ENCODE measurements at places on chromosomes 7 and 10. TPM values are rescaled to one million over a fixed set of nuclear protein-coding genes. Genes with fewer than 3 reads are reported as not detected.

Gene ARHGEF5
- 39.5 TPM for total RNA-seq

- no peak overlapping the region for H3K4me3 ChIP-seq
- H3K4me1 ChIP-seq, result peaks cover 9% of the 10 kb centered on the region
- H3K27me3 ChIP-seq, result no peaks in the 10 kb centered on the region
- H3K36me3 ChIP-seq, result no peaks in the 10 kb centered on the region
Measured at GRCh38 chr7:105800849-105801534, 75.4 kb downstream of the ATXN7L1 start.

Gene AQP1
- 826 TPM for total RNA-seq

DNA sequence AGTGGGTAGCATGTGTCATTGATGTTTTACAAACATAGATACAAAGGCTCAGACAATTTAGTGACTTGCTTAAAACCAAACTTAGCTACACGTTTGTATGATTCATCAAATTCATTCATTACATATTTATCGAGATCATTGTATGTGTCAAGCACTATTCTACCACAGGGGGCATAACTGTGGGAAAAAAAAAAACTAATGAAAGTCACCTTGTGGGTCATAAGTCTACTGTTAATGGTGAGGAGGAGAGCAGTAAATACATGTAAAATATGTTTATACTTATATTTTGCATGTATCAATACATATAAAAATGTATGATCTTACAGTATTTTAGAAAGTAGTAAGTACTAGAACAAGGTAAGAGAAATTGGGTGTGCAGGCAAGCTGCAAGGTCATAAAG, 933.8 kb downstream of the IPMK start:
- no peak for DNase-seq
- no peaks in the 10 kb centered on the region for H3K4me1 ChIP-seq
- H3K36me3 ChIP-seq, result no peaks in the 10 kb centered on the region
- H3K27ac ChIP-seq, result no peak overlapping the region

Gene LRIT1
- not detected for total RNA-seq

Gene OIT3
- total RNA-seq, result 0.18 TPM

- H3K4me3 ChIP-seq, result no peak overlapping the region
- H3K27me3 ChIP-seq, result no peaks in the 10 kb centered on the region
- H3K4me1 ChIP-seq, result no peaks in the 10 kb centered on the region
- no peak for DNase-seq
- no peaks in the 10 kb centered on the region for H3K36me3 ChIP-seq
- H3K27ac ChIP-seq, result no peak overlapping the region
Measured at GRCh38 chr7:82455295-82455694, 11.7 kb upstream of the CACNA2D1 start.

GRCh38 chr10:49144058-49144720, 10.4 kb upstream of the FAM170B start:
- no peak overlapping the region for H3K27ac ChIP-seq
- H3K4me3 ChIP-seq, result no peak overlapping the region
- no peak for DNase-seq
- H3K36me3 ChIP-seq, result no peaks in the 10 kb centered on the region
- H3K4me1 ChIP-seq, result peaks cover 11% of the 10 kb centered on the region
- H3K27me3 ChIP-seq, result no peaks in the 10 kb centered on the region

Gene IFIT3
- 117 TPM for total RNA-seq

Gene TMEM140
- total RNA-seq, result 39.3 TPM

GRCh38 chr7:20653636-20654035, 38.2 kb downstream of the ABCB5 start:
- H3K36me3 ChIP-seq, result no peaks in the 10 kb centered on the region
- no peak overlapping the region for H3K4me3 ChIP-seq
- H3K27me3 ChIP-seq, result no peaks in the 10 kb centered on the region
- no peak for DNase-seq
- no peak overlapping the region for H3K27ac ChIP-seq

Gene SLC13A4
- 0.27 TPM for total RNA-seq

GRCh38 chr10:14751014-14751896, 23.4 kb downstream of the FAM107B start:
- H3K4me3 ChIP-seq, result no peak overlapping the region
- peaks cover 34% of the 10 kb centered on the region for H3K4me1 ChIP-seq
- H3K27me3 ChIP-seq, result no peaks in the 10 kb centered on the region
- peak overlapping the region; percentile 70 for H3K27ac ChIP-seq
- no peaks in the 10 kb centered on the region for H3K36me3 ChIP-seq

DNA sequence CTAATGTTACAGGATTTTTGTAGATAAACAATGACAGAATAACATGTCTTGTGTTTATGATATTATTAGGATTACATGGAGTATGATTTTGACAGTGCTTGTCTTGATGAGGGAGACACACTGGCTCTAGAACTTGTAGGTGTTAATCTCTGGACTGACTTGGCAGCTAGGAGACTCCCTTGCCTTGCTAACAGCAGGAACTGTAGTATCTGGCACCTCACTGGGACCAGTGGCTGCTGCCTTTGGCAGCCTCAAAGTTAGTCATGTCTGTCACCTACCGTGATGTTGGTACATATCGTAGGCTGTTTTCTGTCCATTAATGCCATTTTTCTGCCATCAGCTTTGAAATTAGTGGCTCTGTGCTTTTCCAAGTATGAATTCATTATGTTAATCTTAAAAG, 261.5 kb downstream of the CDK14 start:
- H3K27ac ChIP-seq, result no peak overlapping the region
- H3K4me1 ChIP-seq, result no peaks in the 10 kb centered on the region
- no peaks in the 10 kb centered on the region for H3K27me3 ChIP-seq
- H3K4me3 ChIP-seq, result no peak overlapping the region
- no peaks in the 10 kb centered on the region for H3K36me3 ChIP-seq

GRCh38 chr7:124033095-124033806, 384 bp upstream of the TMEM229A start:
- H3K27me3 ChIP-seq, result peaks cover 37% of the 10 kb centered on the region
- no peaks in the 10 kb centered on the region for H3K36me3 ChIP-seq
- peaks cover 14% of the 10 kb centered on the region for H3K4me1 ChIP-seq
- DNase-seq, result peak; percentile 41

GRCh38 chr10:30701451-30702173, 72.1 kb upstream of the LYZL2 start:
- no peaks in the 10 kb centered on the region for H3K36me3 ChIP-seq
- H3K27ac ChIP-seq, result peak overlapping the region; percentile 53
- H3K27me3 ChIP-seq, result no peaks in the 10 kb centered on the region
- H3K4me3 ChIP-seq, result peak overlapping the region; percentile 6
- DNase-seq, result no peak

Gene SLC26A5
- total RNA-seq, result 1.8 TPM

Gene FAM221A
- 10.3 TPM for total RNA-seq

DNA sequence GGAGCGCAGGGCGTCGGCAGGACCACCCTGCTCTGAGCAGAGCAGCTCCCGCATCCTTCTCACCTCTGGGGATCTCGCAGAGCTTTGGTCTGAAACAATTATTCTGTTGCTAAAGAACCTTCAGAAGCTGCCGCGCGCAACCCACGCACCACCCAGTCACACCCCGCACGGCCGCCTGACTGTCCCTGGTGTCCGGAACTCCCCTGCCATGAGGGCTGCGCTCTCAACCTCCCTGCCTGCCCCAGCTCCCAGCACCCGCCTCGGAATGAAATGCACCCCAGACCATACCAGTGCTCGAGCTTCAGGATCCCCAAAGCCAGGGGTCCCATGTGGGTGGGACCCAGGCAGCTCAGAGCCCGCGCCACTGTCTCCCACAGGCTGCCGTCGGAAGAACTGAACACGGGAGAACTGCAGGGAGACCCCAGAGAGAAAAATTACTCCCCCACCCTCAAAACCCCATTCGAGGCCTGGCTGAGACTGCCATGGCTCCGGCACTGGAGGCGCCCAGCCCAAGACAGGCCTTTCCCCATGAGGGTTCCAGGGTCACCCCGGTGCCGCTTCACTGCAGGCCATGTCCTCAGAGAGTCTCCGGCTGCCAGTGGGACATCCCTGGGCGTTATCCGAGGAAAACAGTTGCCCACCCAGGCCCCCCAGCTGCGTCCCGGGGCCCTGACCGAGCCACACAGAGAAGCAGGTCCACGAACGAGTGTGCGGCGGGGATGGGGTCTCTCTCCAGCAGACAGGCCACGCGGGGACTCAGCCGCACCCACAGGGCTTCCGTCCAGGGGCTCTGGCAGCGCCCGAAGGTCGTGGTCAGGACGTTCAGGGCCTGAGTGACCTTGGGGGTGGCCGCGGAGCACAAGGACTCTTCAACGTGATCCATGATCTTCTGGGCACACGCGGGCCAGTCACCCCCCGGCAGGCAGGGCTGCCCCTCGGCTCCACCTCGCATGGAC, 12.1 kb downstream of the BRAT1 start:
- DNase-seq, result peak; percentile 43
- peaks cover 95% of the 10 kb centered on the region for H3K36me3 ChIP-seq
- H3K4me1 ChIP-seq, result no peaks in the 10 kb centered on the region

DNA sequence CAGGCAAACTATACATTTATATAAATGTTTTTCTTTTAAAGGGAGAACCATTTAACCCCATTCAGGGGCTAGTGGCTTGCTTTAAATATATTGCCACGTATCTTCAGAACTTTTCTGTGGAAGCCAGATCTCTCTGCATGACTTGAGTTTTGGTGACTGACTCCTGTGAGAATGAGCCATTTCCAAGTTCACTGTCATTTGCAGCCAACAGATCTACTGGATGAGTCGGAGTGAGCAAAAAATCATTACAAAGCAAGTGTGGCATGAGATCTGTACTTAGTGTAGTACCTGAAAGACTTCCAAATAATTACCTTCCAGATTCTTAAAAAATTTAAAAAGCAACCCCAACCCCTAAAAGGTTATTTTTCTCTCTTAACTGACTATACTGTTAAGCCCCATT, 45.6 kb downstream of the PDSS1 start:
- no peak for DNase-seq
- no peaks in the 10 kb centered on the region for H3K4me1 ChIP-seq
- no peaks in the 10 kb centered on the region for H3K27me3 ChIP-seq

DNA sequence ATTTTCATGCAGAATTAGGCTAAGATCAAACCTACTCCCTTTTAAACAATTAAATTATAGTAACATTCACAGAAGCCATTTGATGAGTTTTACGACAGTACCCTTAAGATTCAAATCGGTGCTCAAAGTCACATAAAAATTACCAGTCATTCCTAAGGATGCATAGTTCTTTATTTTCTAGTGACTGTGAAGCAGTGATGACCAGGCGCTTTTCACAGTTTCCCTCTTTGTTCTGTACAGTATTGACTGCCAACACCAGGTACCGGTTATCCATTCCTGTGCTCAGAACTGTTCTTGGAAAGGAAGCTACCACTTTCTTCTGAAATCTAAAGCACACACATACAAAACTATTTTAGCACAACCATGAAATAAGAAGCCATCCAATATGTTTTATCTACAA, 1.9 kb downstream of the DNA2 start:
- H3K4me3 ChIP-seq, result no peak overlapping the region
- H3K36me3 ChIP-seq, result peaks cover 5% of the 10 kb centered on the region
- no peak overlapping the region for H3K27ac ChIP-seq
- H3K4me1 ChIP-seq, result peaks cover 7% of the 10 kb centered on the region
- DNase-seq, result no peak

Gene INTS15
- 33.2 TPM for total RNA-seq

Gene NME8
- not detected for total RNA-seq

Gene LIPN
- 1.6 TPM for total RNA-seq

DNA sequence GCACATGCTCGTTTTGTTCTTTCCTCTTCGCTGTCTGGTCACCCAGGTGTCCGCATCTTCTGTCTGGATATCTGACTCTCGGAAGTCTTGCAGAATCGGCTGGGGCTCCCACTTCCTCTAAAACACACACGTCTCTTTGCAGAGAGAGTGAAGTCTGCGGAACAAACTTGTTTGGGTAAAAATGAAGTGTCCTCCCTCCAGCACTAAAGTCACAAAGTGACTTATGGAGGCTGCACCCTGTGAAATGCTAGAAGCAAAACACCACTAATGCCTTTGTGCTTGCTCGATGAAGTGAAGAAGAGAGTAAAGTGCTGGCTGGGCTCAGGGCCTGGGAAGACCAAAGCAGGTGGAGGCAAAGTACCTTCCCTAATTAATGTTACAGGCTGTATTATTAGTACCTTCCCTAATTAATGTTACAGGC, 71.4 kb downstream of the FGFR2 start:
- no peaks in the 10 kb centered on the region for H3K36me3 ChIP-seq
- no peak overlapping the region for H3K4me3 ChIP-seq
- no peak for DNase-seq
- peaks cover 6% of the 10 kb centered on the region for H3K4me1 ChIP-seq

GRCh38 chr7:26633557-26633956, 230.8 kb downstream of the SKAP2 start:
- no peak for DNase-seq
- no peaks in the 10 kb centered on the region for H3K36me3 ChIP-seq
- no peaks in the 10 kb centered on the region for H3K4me1 ChIP-seq
- H3K27ac ChIP-seq, result no peak overlapping the region

Gene EXOC4
- total RNA-seq, result 80.2 TPM

Gene ADCYAP1R1
- 2.9 TPM for total RNA-seq

- peak overlapping the region; percentile 62 for H3K4me3 ChIP-seq
- DNase-seq, result no peak
- H3K27me3 ChIP-seq, result peaks cover 11% of the 10 kb centered on the region
- H3K4me1 ChIP-seq, result peaks cover 7% of the 10 kb centered on the region
- no peaks in the 10 kb centered on the region for H3K36me3 ChIP-seq
Measured at GRCh38 chr7:90210981-90211380, 559 bp upstream of the STEAP2 start.

DNA sequence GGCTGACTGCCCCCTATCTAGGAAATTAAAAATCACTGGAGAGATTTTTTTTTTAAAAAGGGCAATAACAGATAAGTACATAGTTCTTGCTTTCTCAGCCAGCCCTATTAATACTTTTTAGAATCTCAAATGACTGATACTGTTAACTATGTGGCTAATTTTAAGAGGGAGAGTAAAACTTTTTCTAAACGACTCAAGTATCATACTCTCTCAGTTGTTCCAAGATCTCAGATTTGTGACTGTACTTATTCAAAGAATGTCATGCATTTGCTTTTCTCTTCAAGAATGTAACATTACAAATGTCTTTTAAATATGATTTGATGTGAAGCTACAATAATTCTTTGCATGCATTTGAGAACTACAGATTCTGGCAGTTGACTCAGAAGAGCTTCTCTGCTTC, 55.4 kb upstream of the RAB11FIP2 start:
- H3K27ac ChIP-seq, result no peak overlapping the region
- H3K27me3 ChIP-seq, result no peaks in the 10 kb centered on the region
- no peak overlapping the region for H3K4me3 ChIP-seq
- no peaks in the 10 kb centered on the region for H3K36me3 ChIP-seq

DNA sequence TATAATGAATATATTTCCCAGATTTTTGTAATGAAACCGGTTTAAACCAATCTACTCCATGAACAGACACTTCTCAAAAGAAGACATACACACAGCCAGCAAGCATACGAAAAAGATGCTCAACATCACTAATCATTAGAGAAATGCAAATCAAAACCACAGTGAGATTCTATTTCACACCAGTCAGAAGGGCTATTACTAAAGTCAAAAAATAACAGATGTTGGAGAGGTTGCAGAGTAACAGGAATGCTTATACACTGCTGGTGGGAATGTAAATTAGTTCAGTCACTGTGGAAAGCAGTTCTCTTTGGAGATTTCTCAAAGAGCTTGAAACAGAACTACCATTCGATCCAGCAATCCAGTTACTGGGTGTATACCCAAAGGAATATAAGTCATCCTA, 240.7 kb downstream of the TSPAN12 start:
- H3K4me3 ChIP-seq, result no peak overlapping the region
- no peaks in the 10 kb centered on the region for H3K4me1 ChIP-seq
- no peaks in the 10 kb centered on the region for H3K27me3 ChIP-seq
- no peak overlapping the region for H3K27ac ChIP-seq

Gene PNLIPRP2
- total RNA-seq, result not detected
